Foreskin keratinocyte (primary cell): ENCODE measurements at places on chromosomes 16 and 17. TPM values are rescaled to one million over a fixed set of nuclear protein-coding genes. Genes with fewer than 3 reads are reported as not detected.

GRCh38 chr16:28042811-28043210, 20.7 kb downstream of the GSG1L start:
- DNase-seq = no peak

The KCNJ12 gene
- 0.11 and 0.14 TPM in 2 replicates for total RNA-seq

DNA sequence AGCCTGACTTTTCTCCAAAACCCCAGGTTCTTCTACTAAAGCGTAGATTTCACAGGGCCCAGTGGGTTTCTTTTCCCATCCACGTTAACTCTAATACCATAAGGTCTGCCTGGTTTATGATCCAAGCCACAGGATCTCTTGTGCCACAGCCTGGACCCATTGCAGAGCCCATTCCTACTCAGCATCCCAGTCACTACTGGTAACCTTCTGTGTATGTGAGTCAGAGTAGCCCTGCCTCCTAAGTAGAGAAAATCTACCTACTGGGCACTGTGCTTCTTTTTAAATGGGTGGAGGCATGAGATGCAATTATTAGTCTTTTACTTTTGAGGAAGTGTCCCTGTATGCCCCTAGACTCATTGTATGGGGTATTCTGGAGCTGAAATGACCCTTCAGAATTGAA, 13.5 kb downstream of the CCL11 start:
- no peak for DNase-seq

The ALDH3A1 gene
- total RNA-seq = 0.95 and 1.0 TPM in 2 replicates

DNA sequence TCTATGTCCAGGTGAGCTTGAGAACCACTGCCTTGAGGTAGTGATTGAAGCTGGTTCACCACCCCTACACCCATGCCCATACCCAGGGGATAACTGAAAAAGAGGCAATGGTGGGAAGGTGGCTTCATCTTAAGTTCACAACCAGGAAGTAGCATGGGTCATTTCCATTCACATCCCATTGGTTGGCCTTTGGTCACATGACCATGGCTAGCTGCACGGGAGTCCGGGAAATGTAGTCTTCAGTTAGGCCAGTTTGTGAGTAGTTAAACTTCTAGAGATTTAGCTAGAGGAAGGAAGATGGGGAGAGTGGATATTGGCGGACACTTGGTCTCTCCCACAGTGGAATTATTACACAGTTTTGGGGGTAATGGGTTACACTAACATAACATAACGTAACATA, 92.9 kb downstream of the RGS9 start:
- no peak for DNase-seq
